ENCODE measurements at places on chromosomes 6 and 20. TPM values are rescaled to one million over a fixed set of nuclear protein-coding genes. Genes with fewer than 3 reads are reported as not detected.

HLA-C gene
- total RNA-seq: 516 TPM

OR12D3 gene
- total RNA-seq: not detected

SCRT2 gene
- total RNA-seq: not detected

ADGRG6 gene
- total RNA-seq: 13.4 TPM

CST5 gene
- 0.13 TPM for total RNA-seq

Data from epithelial cell of alveolus of lung (primary cell).